Fibroblast of mammary gland (primary cell): ENCODE measurements at places on chromosomes 7 and 10.

DNA sequence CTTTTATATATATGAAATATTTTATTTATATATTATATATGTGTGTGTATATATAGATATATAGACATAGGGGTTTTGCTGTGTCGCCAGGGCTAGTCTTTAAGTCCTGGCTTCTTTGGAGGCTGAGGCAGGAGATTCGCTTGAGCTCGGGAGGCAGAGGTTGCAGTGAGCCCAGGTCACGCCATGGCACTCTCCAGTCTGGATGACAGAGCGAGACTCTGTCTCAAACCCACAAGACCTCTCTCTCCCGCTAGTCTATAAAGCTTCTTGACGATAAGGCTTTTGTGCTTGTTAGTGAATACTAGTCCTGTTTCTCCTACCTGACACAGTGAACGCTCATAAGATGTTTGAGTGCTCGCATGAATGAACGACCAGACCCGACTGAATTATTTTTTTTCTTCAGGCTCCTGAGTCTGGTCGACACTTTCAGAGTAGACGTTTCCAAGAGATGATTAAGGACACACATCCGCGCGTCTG is 577 bp upstream of the DDX21 start:
- no peak for DNase-seq

GRCh38 chr10:92052088-92052487 is 128.5 kb downstream of the BTAF1 start:
- no peak for DNase-seq

GRCh38 chr10:131620314-131620713 is 280.5 kb upstream of the PPP2R2D start:
- no peak for DNase-seq

DNA sequence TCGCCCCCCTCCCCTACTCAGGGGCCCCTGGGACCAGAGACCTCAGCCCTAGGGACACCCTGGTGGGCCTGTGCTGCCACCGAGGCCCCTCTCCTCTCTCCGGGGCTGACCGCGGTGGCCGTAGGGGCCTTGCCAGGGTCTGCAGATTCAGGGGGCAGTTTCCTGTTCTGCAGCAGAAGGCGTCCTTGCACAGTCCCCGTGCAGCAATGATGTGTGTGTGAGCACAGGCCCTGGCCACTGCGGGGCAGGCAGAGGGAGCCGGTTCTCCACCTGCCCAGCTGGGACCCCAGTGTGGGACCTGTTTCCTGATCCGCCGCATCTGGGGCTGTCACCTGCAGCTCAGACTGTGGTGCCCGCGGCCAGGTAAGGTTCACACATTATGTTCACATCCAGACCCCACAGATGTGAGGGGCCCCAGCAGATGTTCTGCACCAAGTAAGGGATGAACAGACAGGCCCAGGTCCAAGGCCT is 60.7 kb upstream of the DNAJB6 start:
- no peak for DNase-seq
